Glutamatergic neuron (in vitro differentiated cells): ENCODE measurements at places on chromosomes 12 and 14.

- DNase-seq: no peak
Measured at GRCh38 chr12:48986720-48987291, 8.7 kb downstream of the WNT1 start.

DNA sequence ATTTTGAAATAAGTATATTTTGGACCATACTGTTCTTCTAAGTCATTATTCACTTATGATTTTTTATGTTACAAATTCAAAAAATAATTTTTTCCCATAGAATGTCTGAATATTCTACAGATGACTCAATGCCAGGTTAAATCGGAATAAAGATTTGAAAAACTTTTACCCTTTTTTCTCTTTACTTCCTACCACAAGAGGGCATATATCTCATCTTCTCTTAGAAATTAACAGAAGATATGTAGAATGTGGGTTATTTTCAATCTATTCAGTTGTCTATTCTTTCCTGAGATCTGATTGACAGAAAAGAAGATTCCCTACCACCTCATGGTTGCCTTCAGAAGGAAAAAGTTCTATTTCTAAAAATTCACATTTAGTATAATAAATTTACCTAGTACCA lies 53.0 kb upstream of the KITLG start:
- no peak for DNase-seq

DNA sequence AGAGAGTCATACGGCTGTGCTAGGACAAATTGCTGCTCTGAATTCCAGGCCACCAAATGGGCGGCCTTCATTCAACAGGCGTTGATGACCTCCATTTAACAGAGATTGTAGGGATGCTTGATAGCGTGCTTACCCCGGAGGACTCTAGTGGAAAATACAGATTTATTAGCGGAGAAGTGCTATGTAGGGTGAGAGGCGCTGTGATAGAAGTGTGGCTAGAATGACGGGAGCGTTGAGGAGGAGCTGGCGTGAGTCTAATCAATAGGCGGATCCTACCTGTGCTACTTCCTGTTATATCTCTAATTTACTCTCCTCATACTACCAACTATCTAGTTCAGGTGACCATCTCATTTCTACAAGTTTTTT lies 668 bp downstream of the MRPS35 start:
- DNase-seq: no peak

DNA sequence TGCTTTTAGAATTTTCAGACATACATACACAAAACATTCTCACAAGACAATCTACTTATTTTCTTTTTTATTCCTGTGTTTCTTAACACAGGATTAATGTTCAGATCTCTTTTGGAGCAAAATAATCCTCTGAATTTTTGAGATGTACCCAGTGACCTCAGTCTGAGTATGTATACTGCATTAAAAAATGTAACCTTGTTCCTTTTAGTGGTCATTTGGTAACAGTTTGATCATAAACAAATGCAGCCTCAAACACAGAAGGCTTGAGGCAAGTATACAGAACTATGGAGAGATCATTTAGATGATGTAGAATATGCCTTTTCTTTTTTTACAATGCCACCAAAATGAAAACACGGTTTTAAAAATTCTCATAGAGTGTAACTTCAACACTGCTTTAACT lies 9.7 kb downstream of the HIF1A start:
- no peak for DNase-seq

DNA sequence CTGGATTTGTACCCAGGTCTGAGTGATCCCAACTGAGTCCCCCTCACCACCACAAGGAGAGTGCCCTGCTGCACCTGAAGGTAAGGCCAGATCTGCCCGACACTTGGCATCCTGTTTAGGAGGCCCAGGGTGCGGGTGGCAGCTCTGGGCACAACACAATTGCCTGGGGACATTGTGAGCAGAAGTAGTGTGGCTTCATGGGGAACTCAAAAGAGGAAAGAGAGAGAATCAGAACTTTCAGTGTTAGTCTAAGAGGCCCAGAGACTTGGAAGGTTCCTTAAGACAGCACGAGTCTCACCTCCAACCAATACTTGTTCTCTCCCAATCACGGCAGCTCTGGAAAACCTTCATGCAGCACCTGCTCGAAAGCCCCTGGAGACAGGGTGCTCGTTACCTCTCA lies 6.6 kb upstream of the SLC8B1 start:
- DNase-seq: no peak

DNA sequence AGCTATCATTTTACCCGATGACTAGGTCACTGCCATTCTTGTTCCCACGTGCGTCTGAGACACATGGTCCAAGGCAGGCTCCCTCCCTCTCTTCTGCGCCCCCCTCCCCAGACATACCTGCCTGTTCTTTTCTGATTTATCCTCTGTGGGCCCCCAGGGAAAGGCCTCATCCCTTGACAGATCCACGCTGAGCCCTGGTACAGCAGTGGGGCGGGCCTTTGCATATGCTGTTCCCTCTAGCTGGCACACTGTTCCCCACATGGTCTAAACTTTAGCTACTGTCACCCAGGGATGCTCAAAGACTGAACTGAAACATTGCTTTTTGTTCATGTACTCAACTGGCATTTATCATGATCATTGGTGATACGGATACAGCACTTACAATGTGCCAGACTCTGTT lies 122.5 kb downstream of the SCARB1 start:
- DNase-seq: no peak

GRCh38 chr12:116881325-116881876 lies at the start of gene HRK:
Gene HRK (minus strand): TSS chr12:116881441. CDS start chr12:116881307, 134 bp downstream.
- no peak for DNase-seq

DNA sequence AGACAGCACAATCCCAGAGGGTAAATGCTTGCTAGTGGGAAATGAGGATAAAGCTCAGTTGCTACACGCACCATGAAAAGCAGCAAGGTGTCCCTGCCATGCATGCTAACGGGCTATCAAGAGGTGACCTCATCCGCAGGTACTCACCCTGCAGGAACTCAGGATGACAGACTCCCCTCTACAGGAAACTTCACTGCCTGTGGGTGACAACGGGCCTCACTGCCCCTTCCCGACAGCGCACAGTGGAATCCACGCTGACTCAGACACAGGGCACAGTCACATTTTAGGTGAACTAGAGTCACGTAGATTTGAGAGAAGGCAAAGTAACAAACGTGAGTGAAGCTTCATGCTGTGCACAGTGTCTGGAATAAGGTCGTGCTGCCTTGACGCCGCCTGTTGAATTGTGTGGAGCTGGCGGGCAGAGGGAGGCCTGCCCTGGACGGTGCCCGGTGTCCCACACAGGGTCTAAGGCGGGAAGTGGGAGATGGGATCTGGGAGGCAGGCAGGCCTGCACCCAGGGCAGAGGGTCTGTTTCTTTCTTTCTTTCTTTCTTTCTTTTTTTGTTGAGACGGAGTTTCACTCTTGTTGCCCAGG lies 331.8 kb downstream of the TMEM132D start:
- no peak for DNase-seq

DNA sequence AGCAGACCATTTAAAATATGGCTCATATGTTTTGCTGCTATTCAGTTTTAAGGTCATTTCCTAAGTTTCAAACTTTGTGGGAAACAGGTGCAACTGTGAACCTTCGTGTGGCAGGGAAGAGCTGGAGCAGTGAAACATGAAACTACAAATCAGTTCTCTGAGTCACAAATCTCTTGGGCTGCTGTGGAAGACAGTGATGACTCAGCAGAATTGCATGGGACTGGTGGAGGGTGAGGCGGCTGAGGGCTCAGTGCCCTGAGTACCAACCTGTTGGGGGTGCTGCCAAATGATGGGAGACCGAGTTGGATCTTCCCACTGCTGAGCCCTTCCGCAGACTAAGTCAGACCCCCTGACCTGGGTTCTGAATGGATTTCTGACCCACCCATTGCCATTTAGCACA lies 8.4 kb upstream of the CALM1 start:
- DNase-seq: no peak

GRCh38 chr12:105221583-105222283 lies 14.2 kb downstream of the APPL2 start:
- peak; percentile 40 for DNase-seq

GRCh38 chr12:101064721-101065120 lies 145.3 kb downstream of the SLC5A8 start:
- no peak for DNase-seq

DNA sequence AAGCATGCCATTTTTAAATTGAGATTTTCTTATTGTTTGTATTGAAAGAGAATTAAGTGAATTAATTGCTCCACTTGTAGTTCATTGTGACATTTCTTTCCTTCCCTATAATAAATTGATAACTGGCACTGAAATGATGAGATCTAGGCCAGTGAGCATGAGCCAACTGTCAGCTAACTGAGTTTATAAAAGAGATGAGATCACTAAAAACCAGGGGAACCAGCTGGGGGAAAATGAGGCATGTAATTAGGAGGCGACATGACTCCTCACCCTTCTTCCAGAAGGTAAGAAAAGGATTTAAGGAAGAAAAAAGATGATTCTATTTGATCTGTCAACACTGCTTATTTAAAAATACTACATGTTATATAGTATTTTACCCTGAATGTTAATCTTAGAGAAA lies 104.5 kb upstream of the DNM1L start:
- DNase-seq: no peak
